ENCODE measurements at places on chromosomes 1 and 21.

DNA sequence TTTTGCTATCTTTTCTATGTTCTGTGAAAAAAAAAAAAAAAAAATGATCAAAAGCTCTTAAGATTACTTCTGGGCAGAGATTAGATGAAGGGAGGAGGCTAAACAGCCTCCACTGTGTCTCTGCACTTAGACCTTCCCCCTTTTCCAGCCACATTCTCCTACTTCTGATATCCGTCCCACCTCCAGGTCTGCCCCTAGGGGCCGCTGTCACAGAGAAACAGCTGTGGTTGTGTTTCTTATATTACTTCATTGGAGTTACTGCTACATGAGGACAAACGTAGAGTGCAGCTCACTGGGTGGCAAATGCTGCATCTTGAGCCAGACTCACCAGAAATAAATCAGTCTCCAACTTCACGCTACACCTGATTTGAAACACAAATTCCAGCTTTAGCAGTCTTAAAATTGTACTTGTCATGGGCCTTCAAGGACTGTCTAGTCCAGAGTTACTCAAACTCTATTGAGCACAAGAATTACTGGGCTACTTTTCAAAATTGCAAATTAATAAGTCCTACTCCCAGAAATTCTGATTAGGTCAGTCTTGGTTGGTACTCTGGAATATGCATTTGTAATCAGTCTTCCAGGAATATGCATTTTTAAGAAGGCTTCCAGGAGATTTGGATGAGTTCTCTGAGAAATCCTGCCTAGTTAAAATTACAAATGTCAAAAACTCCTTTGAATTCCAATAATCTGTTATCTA, 125.2 kb upstream of the PTBP2 start:
- DNase-seq = no peak

- no peak for DNase-seq
Observed at GRCh38 chr21:34097442-34097841, 24.1 kb downstream of the MRPS6 start.

- no peak for DNase-seq
Observed at GRCh38 chr1:33435096-33435820, 4.4 kb upstream of the PHC2 start.

DNA sequence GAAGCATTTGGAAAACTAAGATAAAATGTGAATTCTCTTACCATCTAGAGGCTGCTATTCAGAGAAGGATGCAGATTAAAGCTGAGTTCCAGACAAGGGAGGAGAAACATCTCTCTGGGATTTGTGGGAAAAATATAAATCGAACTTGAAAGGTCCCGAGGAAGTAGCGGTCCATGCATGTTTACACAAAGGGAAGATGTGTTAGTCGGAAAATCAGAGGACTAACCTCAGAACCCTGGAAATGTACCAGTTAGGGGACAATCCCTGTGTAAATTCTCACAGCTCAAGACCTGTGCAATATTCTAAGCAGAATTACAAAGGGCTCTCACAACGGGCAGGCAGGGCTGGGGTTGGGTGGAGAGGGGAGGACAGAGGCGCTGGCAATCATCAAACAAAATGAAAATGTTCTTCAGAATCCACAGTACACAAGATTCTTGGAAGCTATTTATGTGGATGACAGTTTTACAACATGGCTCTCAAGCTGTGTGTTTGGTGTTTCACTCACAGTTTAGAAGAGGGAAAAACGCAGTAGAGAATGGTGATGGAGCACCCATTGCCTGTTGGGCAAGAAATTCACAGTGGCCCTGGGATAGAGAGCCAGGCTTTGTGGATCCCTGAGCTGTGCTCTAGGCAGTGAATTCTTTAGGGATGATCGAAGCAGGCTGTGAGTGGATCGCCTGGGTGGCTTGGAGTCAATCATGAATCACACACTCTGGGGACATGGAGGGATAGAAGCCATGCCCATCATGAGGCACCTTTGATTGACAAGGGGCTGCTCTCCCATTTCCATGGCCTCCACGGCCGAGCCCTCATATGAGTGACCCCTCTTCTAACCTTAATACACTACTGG, 47.6 kb downstream of the KCNJ6 start:
- DNase-seq = no peak

DNA sequence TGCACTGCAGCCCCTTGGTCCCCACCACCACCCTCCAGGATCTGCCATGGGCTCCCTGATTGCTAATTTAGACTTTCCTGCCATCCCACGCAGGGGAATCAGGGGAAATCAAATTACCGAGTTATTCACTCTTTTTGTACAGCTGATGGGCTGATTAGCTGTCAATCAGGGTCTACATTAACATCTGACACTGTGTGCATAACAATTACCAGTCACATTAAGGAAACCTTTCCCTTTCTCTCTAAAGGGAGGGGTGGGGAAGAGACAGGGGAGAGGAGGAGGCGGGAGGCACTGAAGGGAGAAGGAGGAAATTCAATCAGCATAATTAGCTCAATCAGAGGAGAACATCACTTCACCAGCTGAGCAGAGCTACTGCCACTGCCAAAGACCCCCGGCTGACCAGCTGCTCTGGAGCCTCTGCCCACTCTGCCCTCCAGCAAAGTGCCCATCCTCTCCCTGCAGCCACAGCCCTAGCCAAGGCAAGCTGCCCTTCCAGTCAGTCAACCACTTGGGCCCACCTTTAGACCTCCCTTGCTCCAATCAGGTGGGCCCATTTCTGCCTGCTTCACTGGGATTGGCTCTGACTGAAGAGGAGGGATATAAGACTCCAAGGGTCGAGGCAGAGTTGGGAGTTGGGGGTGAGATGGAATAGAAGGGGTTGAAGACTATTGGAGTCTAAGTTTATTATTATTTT, 199.3 kb upstream of the ZC3H12A start:
- no peak for DNase-seq

DNA sequence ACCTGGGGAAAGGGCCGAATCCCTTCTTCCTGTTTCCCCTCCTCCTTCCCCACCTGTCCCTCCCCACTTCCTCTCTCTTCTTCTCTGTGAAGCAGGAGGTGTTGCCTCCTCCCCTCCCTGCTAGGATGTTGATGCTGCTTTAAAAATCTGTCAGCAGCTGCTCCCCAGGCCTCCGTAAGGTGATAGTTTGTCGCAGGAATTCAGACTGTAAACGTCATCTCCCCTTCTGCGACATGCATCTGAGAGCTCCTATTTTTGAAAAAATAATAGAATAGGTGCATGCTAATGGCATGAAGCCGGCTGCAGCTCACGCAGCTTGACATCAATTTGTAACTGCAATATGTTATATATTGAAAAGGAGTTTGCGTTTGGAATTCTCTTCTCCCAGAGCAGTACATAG, 70.1 kb downstream of the KAZN start:
- no peak for DNase-seq

Measured in left ventricle myocardium inferior (tissue), 1 donor.